Inflammatory macrophage (primary cell): ENCODE measurements at places on chromosomes 4 and X.

GRCh38 chrX:53075011-53075410 is 7.2 kb upstream of the TSPYL2 start:
- no peak for DNase-seq

DNA sequence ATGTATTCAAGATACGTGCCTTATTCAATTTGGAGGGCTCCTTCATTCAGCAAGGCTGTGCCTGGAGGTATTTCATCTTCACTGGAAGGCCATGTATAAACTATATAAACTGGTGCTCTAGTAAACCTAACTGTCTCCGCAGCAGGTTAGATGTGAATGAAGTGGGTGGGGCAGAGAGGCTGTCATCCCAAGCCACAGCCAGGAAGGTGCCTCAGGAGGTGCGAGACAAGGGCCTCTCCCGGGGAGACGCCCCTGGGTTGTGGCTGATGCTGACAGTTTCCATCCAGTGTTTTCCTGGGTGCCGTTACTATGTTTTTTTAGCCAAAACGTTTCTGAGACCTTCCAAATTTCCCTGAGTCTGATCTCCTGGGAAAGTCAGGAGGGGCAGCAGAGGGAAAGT is 221.5 kb upstream of the RPL34 start:
- no peak for DNase-seq

DNA sequence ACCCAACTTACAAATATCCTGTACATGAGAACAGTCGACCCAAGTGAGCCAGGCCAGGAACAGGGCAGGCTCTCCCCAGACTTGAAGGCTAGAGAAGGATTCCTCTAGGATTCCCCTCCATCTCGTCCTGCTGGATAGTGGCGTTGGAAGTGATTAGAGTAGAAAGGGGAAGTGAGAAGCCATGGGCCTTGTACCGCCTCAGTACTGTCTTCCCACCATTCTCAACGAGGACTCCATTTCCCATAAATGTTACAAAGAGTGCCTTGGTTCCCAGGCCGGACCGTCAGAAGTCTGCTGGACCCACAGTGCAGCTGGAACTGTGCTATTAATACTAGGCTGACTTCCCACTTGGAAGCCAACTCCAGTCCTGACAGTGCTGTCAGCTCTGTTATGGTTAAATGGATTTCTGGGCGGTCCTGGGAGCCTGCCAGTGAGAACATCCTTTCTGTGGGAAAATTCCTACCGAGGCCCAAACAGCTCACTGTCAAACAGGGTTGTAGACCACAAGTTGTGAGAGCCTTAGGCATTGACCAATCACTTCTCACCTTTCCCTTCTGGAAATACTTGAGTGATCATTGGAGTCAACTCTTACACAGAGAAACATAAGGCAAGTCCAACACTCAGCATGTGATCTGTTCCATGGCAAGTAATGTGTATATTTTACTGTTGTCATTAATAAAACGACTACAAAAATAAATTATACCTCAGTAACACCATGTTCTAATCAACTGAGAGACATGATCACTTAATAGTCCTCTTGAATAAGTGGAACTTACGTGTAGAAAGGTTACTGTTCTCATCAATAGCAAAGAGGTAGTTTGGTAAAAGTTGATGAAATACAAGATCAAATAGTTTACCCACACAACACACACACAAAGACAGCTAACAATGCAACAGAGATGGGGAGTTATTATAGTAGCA is 58.4 kb downstream of the AMELX start:
- DNase-seq: peak; percentile 9

DNA sequence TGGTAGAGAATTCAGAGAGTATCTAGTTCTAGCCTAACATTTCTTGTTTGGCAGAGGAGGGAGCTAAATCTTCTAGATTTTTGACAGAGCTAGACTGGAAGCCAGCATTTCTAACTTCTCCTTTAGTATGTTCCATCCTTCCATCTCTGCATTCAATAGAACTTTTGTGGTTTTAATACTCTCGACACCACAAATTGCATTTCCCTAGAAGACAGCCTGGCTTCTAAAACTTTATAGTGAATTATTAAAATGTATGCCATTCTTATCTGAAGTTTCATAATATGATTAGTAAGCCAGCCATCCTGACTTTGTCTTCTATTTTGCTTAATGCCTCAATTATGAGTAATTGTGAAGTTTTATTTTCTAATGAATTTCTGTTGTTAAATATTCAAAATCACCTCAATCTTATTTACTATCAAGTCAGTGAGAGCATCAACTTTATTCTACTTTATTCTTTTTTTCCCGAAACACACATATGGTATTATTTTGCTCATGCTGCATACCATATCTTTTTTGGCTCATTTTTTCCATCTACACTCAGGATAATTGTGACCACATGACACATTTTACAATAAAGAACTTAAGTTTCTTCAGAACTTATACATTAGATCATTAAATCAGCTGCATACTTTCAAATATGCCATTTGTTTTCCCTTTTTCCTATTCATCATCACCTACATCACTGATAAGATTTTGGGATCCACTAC is 30.2 kb downstream of the EDNRA start:
- DNase-seq: no peak

GRCh38 chr4:6746721-6747293 is 30.8 kb downstream of the BLOC1S4 start:
- no peak for DNase-seq

DNA sequence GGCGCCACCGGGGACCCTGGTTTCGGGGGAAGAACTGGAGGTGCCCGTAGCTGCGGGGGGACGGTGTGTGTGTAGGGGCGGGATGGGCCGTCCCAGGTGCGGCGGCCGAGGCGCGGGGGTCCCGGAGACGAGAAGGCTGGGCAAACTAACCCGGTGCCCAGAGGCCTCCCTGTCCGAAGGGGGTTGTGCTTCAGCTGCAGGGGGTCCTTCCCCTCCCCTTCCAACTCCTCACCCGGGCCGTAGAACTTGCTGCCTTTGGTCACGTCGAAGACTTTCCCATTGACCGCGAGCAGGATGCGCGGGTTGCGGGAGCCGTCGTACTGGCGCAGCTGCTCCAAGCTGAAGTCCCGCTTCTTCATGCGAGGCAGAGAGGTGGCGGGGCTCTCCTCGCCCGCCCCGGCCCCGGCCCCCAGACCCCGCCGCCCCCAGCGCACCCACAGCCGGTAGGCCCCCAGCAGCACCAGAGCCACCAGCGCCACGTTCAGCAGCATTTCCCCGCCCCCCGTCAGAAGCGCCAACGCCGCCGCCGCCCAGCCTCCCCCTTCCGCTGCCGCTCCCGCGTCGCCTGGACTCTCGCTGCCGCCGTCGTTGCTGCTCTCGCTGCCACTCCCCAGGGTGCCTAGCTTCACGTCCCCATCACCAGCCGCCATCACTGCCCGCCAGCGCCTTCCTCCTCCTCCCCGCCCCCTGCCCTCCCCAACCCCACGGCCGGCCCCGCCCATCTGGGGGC is at the start of gene PGRMC2:
Gene PGRMC2, minus strand, starts transcription at position 673 of the 730 bp plus-strand sequence. Its CDS starts 23 bp downstream, at position 650.
- DNase-seq: no peak

DNA sequence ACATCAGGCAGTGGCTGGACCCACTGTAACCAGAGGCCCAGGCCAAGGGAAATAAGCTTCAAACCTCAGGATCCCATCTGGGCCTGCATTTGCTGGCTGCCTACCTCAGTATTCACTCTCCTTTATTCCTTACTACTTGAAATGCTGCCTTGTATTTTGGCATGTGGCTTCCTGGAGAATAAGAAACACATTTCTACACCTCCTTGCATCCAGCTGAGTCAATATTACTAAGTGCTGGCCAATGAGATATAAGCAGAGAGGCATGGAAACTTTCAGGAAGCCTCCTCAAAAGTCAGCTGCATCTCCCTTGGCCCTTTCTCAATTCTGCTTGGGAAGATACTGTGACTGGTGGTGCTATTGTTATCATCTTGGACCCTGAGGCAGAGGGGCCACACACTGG is 59.8 kb upstream of the RELL1 start:
- no peak for DNase-seq

DNA sequence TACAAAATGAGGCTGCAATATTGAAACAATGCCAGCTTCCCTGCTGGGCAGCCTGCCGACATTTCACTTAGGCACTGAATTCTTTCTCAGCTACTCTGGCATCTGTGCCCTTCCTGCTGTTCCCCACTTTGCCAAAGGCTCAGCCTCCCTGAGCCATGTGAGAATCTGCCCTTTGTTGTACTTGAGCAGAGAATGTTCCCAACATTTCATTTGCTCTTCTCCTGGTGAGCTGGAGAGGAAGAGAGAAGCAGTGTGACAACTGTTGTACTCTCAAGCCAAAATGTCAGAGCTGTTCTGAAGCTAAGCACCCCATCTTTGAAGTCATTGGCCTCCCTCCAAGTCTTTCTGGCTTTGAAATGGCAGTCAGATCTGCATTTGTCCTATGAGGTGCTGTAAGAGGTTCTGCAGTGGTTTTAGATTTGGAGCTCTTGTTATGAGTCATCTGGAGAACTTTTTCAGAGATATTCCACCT is 32.5 kb downstream of the LANCL3 start:
- DNase-seq: no peak

GRCh38 chr4:159445692-159446091 is 342.8 kb downstream of the RAPGEF2 start:
- no peak for DNase-seq

DNA sequence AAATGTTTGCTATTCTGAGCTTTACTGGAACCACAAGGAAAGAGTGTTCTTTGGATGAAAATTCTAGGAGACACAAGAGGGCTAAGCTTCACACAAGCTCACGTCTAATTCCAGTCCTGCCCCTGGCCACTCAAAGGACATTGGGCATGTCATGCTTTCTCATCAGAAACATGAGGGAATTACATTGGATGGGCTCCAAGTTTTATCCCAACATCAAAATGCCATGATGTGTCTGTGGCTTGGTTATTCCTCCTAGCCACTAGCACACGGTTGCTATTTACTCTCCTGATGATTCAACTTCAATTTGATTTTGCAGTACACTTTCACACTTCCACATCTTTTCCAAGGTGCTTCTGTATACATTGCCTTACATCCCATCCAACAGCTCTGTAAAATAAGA is 149.6 kb upstream of the FAM9B start:
- DNase-seq: no peak

- no peak for DNase-seq
Measured at GRCh38 chrX:29043746-29044145, 456.5 kb downstream of the IL1RAPL1 start.

DNA sequence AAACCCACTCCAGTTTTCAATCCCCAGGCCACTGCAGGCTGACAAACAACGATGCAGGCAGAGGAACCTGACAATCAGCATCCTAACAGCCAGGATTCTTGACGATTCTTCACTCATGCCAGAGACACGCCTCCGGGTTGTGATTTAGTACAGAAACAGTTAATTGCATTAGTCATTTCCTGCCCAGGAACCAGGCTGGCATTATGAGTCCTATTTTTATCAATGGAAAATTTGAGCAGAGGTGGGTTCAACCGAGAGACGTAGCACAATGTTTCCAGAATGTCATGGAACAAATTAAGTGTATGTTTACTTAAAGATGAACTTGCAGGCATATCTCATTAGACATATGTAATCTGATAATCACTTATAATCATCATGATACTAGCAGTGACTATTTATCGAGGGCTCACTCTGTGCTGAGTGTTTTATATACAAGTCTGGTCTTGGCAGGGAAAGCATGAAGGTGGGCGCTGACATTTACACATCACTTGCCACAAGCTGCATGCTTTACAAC is 159.7 kb downstream of the NSUN7 start:
- no peak for DNase-seq

- no peak for DNase-seq
Measured at GRCh38 chr4:87540146-87541058, 11.2 kb upstream of the SPARCL1 start.
